Activated CD8-positive, alpha-beta T cell treated with anti-CD3 and anti-CD28 coated beads for 36 hours (primary cell): ENCODE measurements at places on chromosomes 13 and 19.

DNA sequence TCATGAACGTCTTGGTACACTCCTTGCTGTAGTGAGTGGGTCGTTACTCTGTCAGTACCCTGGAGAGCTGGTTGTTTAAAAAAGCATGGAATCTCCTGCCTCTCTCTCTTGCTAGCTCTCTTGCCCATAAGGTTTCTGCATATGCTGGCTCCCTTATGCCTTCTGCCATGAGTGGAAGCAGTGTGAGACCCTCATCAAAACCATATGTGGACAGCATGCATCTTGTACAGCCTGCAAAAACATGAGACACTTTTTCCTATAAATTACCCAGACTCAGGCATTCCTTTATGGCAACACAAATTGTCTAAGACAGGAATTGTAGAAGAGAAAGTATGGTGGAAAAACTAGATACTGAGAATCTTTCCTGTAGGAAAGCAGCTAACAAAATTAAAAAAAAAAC lies 516.3 kb downstream of the SLITRK6 start:
- no peak for DNase-seq

GRCh38 chr13:95181586-95181985 lies 119.7 kb downstream of the ABCC4 start:
- DNase-seq, result no peak

DNA sequence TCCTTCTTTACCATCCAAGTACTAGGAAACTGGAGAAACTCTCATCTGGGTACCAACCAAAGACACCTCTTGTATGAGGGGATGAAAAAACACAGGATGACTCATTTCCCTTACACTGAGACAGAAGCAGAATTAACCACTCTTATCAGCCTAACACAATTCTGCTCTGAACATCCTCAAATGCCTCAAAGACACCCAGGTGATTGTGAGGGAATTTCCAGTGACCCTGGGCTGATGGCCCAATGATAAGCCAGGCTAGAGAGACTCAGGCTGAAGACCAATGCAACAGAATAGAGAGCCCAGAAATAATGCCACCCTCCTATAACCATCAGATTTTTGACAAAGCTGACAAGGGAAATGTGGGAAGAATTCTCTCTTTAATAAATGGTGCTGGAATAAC lies 7.0 kb downstream of the ZNF737 start:
- DNase-seq, result peak; percentile 45

- peak; percentile 33 for DNase-seq
These were observed 63.7 kb upstream of the NPAS1 start for GRCh38 chr19:46955813-46956371.

GRCh38 chr13:43697323-43697722 lies 89.4 kb downstream of the ENOX1 start:
- no peak for DNase-seq

GRCh38 chr19:49591731-49592485 lies 926 bp downstream of the PRR12 start:
- DNase-seq, result peak; percentile 70

GRCh38 chr19:3899531-3900294 lies 19.2 kb downstream of the ATCAY start:
- no peak for DNase-seq

DNA sequence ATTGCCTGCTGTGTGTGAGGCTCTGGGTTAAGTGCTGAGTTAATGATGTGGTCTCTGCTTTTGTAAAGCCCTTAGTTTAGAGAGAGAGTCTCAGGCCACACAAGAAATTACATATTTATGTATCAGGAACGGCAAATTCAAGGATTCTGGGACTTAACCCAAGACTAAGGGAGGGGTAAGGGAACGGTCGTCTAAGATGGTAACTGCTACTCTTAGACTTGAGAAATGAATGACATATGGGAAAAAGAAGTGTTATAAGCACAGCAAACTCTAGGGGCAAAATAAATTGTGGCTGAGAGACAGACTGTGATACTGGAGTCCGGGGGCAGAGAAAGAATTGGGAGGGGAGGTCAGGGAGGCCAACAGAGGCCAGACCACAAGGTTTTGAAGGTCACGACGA lies 10.2 kb downstream of the VSIG10L start:
- no peak for DNase-seq

DNA sequence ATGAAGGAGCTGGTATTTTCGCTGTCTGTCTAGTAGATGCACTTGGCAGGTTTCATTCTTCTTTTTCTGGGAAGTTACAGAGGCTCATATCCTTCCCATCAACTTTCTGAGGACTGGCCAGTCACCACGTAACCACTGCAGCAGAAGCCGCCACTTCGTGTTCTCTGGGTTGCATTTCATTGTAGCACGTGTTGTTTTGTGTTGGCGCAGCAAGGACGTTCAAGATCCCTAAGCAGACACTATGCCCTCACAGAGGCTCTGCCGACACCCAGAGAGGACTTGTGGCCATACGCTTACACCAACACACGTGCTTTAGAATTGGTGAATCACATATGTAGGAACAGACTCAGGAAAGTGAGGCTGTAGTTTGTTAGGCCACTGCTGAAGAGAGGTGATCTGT lies 42.2 kb upstream of the TEX29 start:
- DNase-seq, result no peak

DNA sequence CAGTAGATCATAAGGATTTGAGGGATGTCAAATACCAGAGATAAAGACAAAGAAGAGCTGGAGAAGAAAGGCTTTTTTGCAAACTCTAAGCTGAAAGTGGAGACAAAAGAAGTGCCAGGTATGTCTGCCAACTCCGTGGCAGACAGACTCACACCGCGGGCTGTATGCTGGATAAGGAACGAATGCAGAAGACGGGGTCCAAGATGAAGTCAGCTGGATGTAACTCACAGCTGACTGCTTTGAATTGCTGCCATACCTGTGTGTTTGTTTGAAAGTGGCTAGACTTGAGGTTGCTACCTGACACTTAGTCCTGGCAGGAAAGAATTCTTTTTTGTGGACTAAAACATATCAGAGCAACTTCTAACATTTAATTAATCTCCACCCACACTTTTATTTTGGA lies 398.8 kb downstream of the DLEU7 start:
- no peak for DNase-seq

DNA sequence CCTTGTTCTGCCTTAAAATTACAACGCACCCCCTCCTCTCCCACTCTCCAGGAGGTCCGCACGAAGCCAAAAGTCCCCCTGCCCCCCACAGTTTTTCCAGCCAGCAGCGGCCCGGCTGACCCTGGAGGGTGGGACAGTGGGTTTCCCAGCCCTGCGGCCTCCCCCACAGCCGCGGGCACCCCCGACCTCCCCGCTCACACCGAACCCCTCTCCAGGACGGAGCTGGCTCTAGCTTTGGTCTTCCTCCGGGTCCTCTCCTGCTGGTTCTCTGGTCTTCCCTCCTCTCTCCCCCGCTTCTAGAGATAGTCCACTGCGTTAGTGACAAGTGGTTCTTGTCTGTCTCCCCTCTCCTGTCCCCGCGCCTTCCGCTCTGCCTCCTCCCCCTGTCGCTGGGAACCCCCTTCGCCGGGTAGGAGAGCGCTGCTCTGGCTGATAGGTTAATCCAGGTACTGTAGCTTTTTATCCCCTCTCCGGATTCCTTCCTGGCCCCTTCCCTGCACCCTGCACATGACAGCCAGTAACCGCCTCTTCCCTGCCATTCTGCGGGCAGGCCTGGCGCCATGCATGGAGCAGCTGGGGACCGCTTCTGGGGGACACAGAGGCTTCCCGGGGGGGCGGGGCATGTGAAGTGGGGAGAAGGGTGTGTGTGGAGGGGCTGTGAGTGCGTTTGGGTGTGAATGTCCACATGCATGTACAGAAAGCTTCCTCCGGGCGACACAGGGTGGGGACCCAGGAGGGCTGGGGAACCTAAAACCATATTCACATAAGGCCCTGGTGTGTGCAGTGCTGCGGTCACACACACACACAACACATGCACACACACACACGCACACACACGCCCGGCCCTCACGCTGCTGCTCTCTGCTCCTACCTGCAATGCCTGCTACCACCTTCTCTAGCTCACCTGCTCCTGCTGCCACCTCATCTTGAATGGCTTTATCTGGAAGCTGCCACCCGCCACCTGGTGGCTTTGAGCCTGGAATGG lies 17.2 kb downstream of the PRR36 start:
- no peak for DNase-seq

GRCh38 chr13:94708031-94708859 lies 4.1 kb downstream of the SOX21 start:
- no peak for DNase-seq

GRCh38 chr13:46317120-46317519 lies 69.9 kb downstream of the RUBCNL start:
- DNase-seq, result no peak

DNA sequence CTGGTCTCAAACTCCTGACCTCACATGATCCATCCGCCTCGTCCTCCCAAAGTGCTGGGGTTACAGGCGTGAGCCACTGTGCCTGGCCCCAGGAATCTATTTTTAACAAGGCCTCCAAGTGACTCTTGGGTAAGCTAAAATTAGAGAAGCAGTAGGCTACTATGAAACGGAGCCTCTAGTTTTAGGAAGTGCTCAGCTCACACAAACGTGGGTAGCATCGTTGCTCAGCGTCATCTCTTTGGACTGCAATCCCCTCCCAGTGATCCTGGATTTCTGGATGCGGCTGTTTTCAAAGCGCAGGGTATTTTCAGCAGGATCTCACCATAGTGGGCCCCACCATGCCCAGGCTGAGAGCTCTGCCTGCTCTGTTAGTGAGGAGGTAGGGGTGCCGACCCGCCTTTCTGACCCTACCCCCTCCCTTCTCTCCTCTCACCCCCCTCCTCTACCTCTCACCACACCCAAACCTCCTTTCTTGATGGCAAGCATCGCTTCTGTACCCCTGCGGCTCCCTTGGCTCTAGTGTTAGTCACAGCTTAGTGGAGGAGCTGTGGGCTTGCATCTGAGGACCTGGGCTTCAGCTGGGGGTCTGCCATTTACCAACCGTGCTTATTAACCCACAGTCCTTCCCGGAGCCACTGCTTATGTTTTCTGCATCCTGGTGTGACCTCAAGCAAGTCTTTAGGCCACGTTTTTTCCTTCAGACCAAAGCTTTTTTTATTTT lies 34.2 kb downstream of the GJA3 start:
- DNase-seq, result no peak

GRCh38 chr13:108003626-108004025 lies 211.7 kb downstream of the LIG4 start:
- DNase-seq, result no peak

DNA sequence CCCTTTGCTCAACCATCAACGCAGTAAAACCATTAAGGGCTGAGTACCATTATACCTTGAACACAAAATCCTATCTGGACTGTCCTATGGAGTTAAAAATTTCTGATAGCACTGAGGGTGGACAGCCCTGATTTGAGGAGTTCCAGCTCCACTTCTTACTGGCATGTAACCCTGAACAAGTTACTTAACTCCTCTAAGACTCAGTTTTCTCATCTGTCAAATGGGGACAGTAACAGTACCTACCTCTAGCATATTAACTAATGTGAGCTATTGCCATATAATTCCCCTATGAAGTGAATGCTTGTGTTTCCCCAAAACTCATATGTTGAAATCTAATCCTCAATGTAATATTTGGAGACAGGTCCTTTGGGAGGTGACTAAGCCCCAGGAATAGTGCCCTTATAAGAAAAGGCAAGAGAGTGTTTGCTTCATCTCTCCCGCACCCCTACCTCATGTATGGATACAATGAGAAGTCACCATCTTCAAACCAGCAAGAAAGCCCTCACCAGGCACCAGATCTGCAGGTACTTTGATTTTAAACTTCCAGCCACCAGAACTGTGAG lies 61.9 kb upstream of the DOCK9 start:
- no peak for DNase-seq

- DNase-seq, result no peak
These were observed 12.3 kb downstream of the TPT1 start for GRCh38 chr13:45328661-45329111.

- DNase-seq, result no peak
These were observed 7.3 kb downstream of the LRRC8E start for GRCh38 chr19:7895565-7895964.

DNA sequence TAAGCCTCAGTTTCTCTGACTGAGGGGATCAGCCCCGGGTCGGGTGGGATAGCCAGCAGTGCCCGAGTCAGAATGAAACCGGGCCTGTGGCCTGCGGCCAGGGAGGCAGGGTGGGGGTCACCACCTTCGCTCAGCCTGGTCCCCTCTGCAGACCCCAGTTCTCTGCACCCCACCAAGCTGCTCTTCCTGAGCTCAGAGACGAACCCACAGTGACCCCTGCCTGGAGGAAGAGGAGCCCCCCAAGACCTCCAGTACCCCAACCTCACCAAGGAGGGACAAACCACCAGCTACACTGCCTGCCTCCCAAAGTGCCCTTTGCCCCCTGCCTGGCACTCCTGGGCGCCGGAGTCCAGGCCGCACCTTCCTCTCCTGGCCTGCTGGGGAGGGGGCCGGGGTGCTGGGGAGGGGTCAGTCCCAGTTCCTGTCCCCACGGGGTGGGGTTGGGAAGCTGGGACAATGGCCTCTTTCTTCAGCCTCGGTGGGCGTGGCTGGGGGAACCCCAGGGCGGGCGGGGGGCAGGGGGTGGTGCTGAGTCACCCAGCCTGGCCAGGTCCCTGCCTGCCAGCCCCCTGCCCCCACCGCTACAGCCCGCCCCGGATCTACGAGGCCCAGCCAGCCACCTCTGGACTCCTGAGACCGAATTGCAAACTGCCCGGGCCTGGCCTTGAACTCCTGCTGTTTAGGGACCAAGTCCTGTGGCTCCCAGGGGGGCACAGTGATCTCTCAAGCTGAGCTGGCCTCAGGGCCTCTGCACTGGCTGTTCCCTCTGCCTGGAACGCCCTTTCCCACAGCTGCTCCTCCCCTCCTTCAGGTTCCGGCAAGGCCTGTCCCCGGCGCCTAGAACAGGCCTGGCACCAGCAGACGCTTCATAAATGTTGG lies 14.3 kb downstream of the ZBTB7A start:
- no peak for DNase-seq

DNA sequence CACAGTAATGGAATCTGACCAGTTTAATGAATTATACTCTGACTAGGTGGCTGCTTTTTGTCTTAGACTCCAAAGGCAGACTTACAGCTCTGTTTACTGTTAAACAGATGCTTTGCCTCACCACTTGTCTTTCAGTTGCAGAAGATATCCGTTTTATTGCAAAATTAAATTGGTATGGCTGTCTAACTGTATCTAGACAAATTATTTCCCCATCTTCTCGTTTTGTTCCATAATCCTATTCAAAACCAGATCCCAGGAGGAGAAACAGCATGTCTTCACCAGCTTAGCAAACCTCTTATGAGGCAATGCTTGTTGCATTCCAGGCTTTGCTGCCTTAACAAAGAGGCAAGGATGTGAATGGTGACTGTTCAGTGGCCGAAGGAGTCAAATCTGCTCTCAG lies 215.6 kb downstream of the TDRD3 start:
- DNase-seq, result no peak

GRCh38 chr19:4557971-4558941 lies 1.2 kb downstream of the SEMA6B start:
- DNase-seq, result peak; percentile 49

- DNase-seq, result no peak
These were observed 75.5 kb upstream of the EDNRB start for GRCh38 chr13:77994166-77994565.
